ENCODE measurements at places on chromosomes 7 and 10.

- no peak for DNase-seq
Measured at GRCh38 chr10:9096288-9096687, 1041.8 kb downstream of the GATA3 start.

DNA sequence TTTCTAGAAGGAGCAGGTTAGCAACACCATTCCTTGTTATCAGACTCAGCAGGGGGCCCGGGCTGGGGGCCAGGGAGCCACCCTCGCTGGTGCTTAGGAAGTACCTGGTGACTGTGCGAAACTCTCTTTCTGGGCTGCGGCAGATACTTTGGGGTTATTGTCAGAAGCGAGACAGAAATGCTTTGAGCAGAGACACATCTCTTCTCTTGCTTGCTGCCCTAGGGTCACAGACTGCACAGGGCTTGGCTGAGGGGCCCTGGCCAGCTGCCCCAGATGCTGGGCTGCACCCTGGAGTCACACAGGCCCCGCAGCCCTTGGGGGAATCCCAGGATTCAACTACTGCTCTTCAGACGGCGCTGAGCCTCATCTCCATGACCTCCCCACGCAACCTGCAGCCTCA lies 91.9 kb downstream of the WDFY4 start:
- no peak for DNase-seq

- no peak for DNase-seq
Measured at GRCh38 chr7:112869111-112869774, 79.0 kb upstream of the TMEM168 start.

DNA sequence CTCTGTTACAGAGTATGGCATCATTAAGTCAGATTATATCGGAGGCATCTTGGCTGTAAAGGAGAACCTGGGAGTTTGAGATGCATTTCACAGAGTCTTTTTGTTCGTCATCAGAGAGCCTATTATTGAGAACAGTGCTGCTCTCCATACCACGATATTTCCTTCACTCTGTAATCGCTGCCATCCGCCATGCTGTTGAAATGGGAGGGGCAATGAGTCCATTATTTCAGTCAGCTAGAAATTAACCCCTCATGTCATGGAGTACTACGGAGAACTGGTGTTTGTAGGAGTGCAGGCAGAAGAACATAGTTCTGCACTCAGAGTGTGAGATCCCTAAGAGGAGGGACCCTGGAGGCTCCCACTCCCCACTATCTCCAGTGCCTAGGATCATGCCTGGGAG lies 59.2 kb downstream of the SLC16A12 start:
- DNase-seq: no peak

- no peak for DNase-seq
Measured at GRCh38 chr7:43781726-43782607, 23.5 kb downstream of the BLVRA start.

GRCh38 chr7:93226310-93226709 lies at the start of gene HEPACAM2:
TSS of gene HEPACAM2 (minus strand) at chr7:93226469.
- peak; percentile 77 for DNase-seq

GRCh38 chr10:125134483-125134848 lies 25.9 kb downstream of the CTBP2 start:
- DNase-seq: no peak

GRCh38 chr7:143043391-143043790 lies 8.8 kb upstream of the OR6V1 start:
- no peak for DNase-seq

GRCh38 chr7:18754766-18755165 lies 259.2 kb downstream of the HDAC9 start:
- DNase-seq: no peak

DNA sequence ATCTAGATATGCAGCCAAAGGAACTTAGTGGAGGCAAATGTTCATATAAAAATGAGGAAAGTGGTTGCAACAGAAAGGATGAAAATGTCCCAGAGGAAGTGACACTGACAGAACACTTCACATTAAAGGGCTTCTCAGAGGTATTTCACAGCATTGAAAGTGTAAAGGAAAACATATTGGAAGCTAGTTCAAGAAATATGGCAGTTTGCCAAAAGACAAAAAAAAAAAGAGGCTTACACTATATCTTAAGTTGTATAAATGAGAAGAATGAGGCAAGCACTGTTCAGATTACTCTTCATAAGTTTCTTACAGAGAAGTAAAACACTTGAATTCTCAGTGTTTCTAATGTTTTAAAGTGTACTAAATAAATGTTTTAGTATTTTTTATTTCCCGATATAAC lies 20.1 kb downstream of the RUNDC3B start:
- no peak for DNase-seq

Measured in NCI-H1092 (cell line).